Nasal cavity respiratory epithelium epithelial cell of viscerocranial mucosa (primary cell): ENCODE measurements at places on chromosomes 2 and 18. TPM values are rescaled to one million over a fixed set of nuclear protein-coding genes. Genes with fewer than 3 reads are reported as not detected.

Gene THSD7B
- under 0.01 and 0.07 TPM in 2 replicates for total RNA-seq

Gene GALNT14
- total RNA-seq: 16.4 and 22.5 TPM in 2 replicates

Gene DCTN1
- total RNA-seq: 52.6 and 114 TPM in 2 replicates

Gene SPC25
- not detected in 2 replicates for total RNA-seq

Gene AFF3
- total RNA-seq: under 0.01 TPM in 1 of 2 replicates, not detected in the other

Gene CYP26B1
- 1.0 and 2.8 TPM in 2 replicates for total RNA-seq

Gene MALT1
- 57.4 and 67.0 TPM in 2 replicates for total RNA-seq

Gene TUBB8B
- total RNA-seq: under 0.01 and 0.43 TPM in 2 replicates
